Activated B cell treated with CpG ODN at 0.5 μM for 24 hours (primary cell): ENCODE measurements at places on chromosomes 5 and 9. TPM values are rescaled to one million over a fixed set of nuclear protein-coding genes. Genes with fewer than 3 reads are reported as not detected.

Gene TMC1
- total RNA-seq, result not detected in 2 replicates

- peaks cover 9% of the 10 kb centered on the region for H3K27me3 ChIP-seq
- no peaks in the 10 kb centered on the region for H3K36me3 ChIP-seq
- no peak for DNase-seq
- no peak overlapping the region for H3K27ac ChIP-seq
- no peak overlapping the region for H3K4me3 ChIP-seq
Observed at GRCh38 chr5:94810281-94810680, 191.8 kb downstream of the SLF1 start.

DNA sequence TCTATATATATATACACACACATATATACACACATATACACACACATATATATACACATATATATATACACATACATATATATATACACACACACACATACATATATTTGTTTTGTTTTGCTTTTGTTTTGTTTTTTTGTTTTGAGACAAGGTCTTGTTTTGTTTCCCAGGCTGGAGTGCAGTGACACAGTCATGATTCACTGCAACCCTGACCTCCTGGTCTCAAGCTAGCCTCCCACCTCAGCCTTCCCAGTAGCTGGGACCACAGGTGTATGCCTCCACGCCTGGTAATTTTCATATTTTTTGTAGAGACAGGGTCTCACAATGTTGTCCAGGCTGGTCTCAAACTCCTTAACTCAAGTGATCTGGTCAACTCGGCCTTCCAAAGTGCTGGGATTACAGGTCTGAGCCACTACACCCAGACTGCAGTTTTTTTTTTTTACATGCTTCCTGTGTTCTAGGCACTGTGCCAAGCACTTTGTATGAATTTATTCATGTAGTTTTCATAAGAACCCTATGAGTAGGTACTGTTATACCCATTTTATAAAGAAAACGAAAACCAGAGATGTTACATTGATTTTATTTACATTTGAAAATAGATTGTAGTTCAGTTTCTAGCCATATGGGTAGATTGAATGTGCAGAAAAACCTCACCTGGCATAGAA is 120.7 kb downstream of the PBX3 start:
- H3K27me3 ChIP-seq, result no peaks in the 10 kb centered on the region
- DNase-seq, result no peak
- peaks cover 5% of the 10 kb centered on the region for H3K4me1 ChIP-seq
- no peak overlapping the region for H3K4me3 ChIP-seq

GRCh38 chr5:72167257-72167656 is 60.0 kb downstream of the MAP1B start:
- H3K36me3 ChIP-seq, result no peaks in the 10 kb centered on the region
- peaks cover 4% of the 10 kb centered on the region for H3K4me1 ChIP-seq
- H3K4me3 ChIP-seq, result no peak overlapping the region
- H3K27ac ChIP-seq, result no peak overlapping the region

Gene HAND1
- not detected in 2 replicates for total RNA-seq

- no peak for DNase-seq
- no peaks in the 10 kb centered on the region for H3K4me1 ChIP-seq
- no peak overlapping the region for H3K4me3 ChIP-seq
- H3K27me3 ChIP-seq, result no peaks in the 10 kb centered on the region
- H3K36me3 ChIP-seq, result no peaks in the 10 kb centered on the region
- no peak overlapping the region for H3K27ac ChIP-seq
Observed at GRCh38 chr5:170225326-170226128, 7.3 kb upstream of the C5orf58 start.

GRCh38 chr5:9347541-9348295 is 198.2 kb downstream of the SEMA5A start:
- H3K4me1 ChIP-seq, result no peaks in the 10 kb centered on the region
- H3K27me3 ChIP-seq, result no peaks in the 10 kb centered on the region
- no peak overlapping the region for H3K4me3 ChIP-seq
- no peak overlapping the region for H3K27ac ChIP-seq
- DNase-seq, result no peak

DNA sequence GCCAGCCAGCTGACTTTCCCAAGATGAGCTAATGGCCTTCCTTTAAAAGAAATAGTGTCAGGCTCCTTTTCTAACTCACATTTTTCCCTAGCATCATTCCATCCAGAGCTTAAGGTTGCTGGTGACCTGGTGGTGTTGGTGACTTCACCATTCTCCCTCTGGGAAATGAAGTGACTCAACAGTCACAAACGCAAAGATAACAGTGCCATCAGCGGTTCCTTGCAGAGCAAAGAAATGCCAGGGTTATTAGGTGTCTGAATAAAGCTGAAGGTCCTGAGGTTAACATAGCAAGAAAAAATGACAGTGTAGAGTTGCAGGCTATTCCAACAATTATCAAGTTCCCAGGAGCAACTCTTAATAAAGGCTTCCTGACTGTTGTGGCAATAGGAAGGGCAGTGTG is 111.8 kb upstream of the SLC44A1 start:
- H3K36me3 ChIP-seq, result no peaks in the 10 kb centered on the region
- no peak overlapping the region for H3K4me3 ChIP-seq
- H3K4me1 ChIP-seq, result peaks cover 15% of the 10 kb centered on the region
- H3K27ac ChIP-seq, result no peak overlapping the region
- no peak for DNase-seq

Gene TSSK1B
- not detected in 2 replicates for total RNA-seq

GRCh38 chr9:106707738-106708474 is 155.1 kb upstream of the ZNF462 start:
- H3K4me3 ChIP-seq, result no peak overlapping the region
- no peaks in the 10 kb centered on the region for H3K36me3 ChIP-seq
- H3K4me1 ChIP-seq, result no peaks in the 10 kb centered on the region
- no peaks in the 10 kb centered on the region for H3K27me3 ChIP-seq
- no peak overlapping the region for H3K27ac ChIP-seq

DNA sequence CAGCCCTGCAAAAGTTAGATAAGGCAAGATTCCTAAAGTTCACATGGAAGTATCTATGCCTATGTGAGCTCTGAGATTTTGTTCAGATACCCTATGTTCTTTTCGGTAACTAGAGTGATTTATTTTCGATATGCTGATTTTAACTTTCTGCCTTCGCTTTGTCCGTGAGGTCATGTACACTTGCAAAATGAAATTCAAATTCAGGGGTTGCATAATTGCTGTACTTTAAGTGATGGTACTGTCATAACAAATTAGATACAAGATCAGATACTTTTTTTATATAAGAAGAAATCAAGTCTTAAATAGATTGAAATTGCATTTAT is 350 bp upstream of the ECPAS start:
- H3K27me3 ChIP-seq, result peaks cover 4% of the 10 kb centered on the region
- peak overlapping the region; percentile 86 for H3K27ac ChIP-seq
- DNase-seq, result no peak
- H3K36me3 ChIP-seq, result peaks cover 2% of the 10 kb centered on the region
- peak overlapping the region; percentile 88 for H3K4me3 ChIP-seq

DNA sequence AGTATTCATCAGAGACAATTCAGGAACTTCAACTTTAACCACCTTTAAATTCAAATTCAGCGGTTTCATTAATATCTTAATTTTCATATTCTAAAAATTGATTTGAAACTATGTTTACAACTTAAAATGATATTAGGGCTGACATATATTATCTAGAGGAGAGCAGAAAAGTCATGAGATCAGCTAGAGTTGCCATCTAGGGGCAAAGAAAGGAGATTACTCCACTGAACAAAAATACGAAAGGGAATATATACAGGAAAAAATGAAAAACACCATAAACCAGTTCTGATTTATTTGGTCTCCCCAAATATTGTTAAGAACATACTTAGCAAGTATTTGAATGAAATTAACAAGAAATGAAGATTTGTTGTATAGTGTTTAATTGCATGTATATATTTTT is 946.3 kb downstream of the DTWD2 start:
- no peak overlapping the region for H3K27ac ChIP-seq
- H3K4me3 ChIP-seq, result no peak overlapping the region
- H3K36me3 ChIP-seq, result no peaks in the 10 kb centered on the region
- DNase-seq, result no peak
- no peaks in the 10 kb centered on the region for H3K27me3 ChIP-seq

- H3K27ac ChIP-seq, result no peak overlapping the region
- peaks cover 92% of the 10 kb centered on the region for H3K36me3 ChIP-seq
- DNase-seq, result no peak
- no peak overlapping the region for H3K4me3 ChIP-seq
- peaks cover 9% of the 10 kb centered on the region for H3K4me1 ChIP-seq
- H3K27me3 ChIP-seq, result no peaks in the 10 kb centered on the region
Observed at GRCh38 chr9:347667-348292, 133.1 kb downstream of the DOCK8 start.

GRCh38 chr9:125812403-125812802 is 65.2 kb downstream of the PBX3 start:
- H3K36me3 ChIP-seq, result peaks cover 2% of the 10 kb centered on the region
- DNase-seq, result no peak
- H3K27me3 ChIP-seq, result no peaks in the 10 kb centered on the region
- H3K4me3 ChIP-seq, result no peak overlapping the region

GRCh38 chr5:130605234-130605633 is 559.8 kb downstream of the HINT1 start:
- DNase-seq, result no peak
- H3K4me1 ChIP-seq, result no peaks in the 10 kb centered on the region
- H3K27ac ChIP-seq, result no peak overlapping the region

Gene PALM2AKAP2
- total RNA-seq, result not detected in 2 replicates

GRCh38 chr9:73143711-73144328 is 7.8 kb upstream of the ANXA1 start:
- H3K27me3 ChIP-seq, result no peaks in the 10 kb centered on the region
- H3K4me3 ChIP-seq, result no peak overlapping the region
- no peak for DNase-seq
- no peaks in the 10 kb centered on the region for H3K36me3 ChIP-seq
- H3K27ac ChIP-seq, result no peak overlapping the region

DNA sequence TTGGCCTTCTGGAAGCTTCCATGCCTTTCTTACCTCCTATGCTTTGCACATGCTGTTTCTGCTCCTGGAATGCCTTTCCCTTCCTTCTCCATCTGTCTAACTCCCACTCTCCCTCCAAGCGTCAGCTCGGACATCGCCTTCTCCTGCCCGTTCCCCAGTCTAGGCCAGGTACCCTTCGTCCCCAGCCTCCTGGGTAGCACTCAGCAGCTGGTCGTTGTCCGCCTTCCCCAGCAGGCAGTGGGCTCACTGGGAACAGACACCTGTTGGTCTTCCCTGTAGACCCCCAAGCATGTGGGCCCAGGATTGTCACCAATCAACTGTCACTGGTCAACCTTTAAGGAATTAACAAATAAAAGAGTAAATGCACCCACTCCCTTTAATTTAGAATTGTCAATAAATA is 202.2 kb downstream of the RGS3 start:
- DNase-seq, result no peak
- no peak overlapping the region for H3K27ac ChIP-seq
- peaks cover 4% of the 10 kb centered on the region for H3K27me3 ChIP-seq
- H3K36me3 ChIP-seq, result no peaks in the 10 kb centered on the region
- H3K4me3 ChIP-seq, result no peak overlapping the region

- no peaks in the 10 kb centered on the region for H3K27me3 ChIP-seq
- H3K4me1 ChIP-seq, result peaks cover 48% of the 10 kb centered on the region
- peak overlapping the region; percentile 87 for H3K27ac ChIP-seq
- peak overlapping the region; percentile 94 for H3K4me3 ChIP-seq
- peaks cover 26% of the 10 kb centered on the region for H3K36me3 ChIP-seq
Observed at GRCh38 chr9:6007058-6007769, 8.2 kb downstream of the RANBP6 start.

- no peaks in the 10 kb centered on the region for H3K36me3 ChIP-seq
- H3K27me3 ChIP-seq, result no peaks in the 10 kb centered on the region
- H3K4me1 ChIP-seq, result no peaks in the 10 kb centered on the region
- H3K27ac ChIP-seq, result no peak overlapping the region
- no peak overlapping the region for H3K4me3 ChIP-seq
Observed at GRCh38 chr5:53515988-53516387, 35.6 kb downstream of the FST start.

- H3K4me3 ChIP-seq, result peak overlapping the region; percentile 9
- no peaks in the 10 kb centered on the region for H3K27me3 ChIP-seq
- no peak for DNase-seq
- peaks cover 17% of the 10 kb centered on the region for H3K36me3 ChIP-seq
Observed at GRCh38 chr9:2021731-2022130, 6.6 kb downstream of the SMARCA2 start.

DNA sequence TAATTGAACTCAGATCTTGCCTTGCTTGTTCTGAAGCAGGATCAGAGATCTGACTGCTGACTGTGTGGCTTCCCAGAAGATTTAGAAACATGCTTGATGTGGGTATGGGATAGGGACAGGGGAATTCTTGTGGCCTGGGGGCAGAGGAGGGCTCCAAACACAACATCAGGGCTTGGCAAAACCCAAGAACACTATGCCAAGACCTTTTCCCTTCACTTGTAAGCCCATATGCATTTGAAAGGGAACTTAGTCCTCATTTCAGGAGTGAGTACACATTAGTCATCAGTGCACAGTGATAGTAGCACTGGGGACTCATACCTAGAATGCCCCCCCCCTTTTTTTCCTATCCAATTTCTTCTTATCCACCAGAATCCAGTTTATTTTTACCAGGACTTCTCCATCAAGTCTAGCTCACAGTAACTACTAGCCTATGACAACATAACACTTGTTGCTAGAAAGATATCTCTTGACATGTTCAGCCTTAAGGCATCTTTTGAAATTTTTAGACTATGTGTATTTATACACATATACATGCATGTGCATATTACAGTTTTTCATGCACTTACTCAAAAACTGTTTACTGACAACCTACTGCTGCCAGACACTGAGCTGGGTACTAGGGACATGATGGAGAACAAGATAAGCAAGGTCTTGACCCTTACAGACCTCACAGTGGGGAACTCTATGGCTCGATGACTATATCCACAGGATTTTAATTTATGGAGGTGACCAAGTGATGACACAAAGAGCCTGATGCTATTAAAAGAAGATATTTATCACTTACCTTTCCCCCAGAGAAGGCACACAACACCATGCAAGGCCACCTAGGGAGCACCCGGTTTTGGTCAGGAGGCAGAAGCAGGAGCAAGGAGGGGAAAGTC is 158.3 kb upstream of the MAP3K1 start:
- H3K27me3 ChIP-seq, result no peaks in the 10 kb centered on the region
- no peak overlapping the region for H3K4me3 ChIP-seq
- H3K27ac ChIP-seq, result no peak overlapping the region
- no peaks in the 10 kb centered on the region for H3K36me3 ChIP-seq

Gene PRR16
- 0.15 and 0.29 TPM in 2 replicates for total RNA-seq

GRCh38 chr9:131885144-131885609 is 145.3 kb upstream of the RAPGEF1 start:
- no peaks in the 10 kb centered on the region for H3K27me3 ChIP-seq
- no peak for DNase-seq
- H3K27ac ChIP-seq, result no peak overlapping the region
- peaks cover 26% of the 10 kb centered on the region for H3K36me3 ChIP-seq

Gene KIAA1958
- 5.8 and 7.4 TPM in 2 replicates for total RNA-seq

DNA sequence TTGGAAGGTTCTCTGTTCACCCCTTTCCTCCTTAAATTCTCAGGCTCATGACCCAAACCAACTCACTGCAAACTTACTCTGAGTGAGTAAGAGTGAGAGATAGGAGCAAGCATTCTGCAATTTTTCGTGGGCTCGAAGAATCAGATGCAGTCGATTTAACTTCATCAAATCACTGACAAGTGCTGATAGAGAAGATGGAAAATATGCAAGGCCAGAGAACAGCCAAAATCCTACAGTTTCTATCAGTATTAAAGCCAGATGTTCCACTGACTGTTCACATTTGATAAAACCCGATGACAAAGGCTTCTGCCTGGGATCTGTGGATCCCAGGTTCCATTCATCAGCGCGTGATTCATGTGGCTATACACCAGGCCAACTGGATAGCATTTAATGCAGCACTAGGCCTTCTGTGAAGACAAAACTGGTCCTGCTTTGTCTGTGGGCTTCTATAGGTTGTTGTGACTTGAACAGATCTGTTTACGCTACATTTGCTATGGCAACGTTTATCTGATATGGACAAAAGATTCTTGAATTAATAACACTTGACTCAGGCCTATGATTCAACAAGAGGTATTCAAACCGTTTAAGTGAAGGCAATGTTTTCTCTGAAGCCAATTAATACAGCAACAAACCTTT is 251.2 kb downstream of the NFIB start:
- no peaks in the 10 kb centered on the region for H3K27me3 ChIP-seq
- H3K27ac ChIP-seq, result no peak overlapping the region
- DNase-seq, result no peak
- H3K4me1 ChIP-seq, result no peaks in the 10 kb centered on the region
- no peaks in the 10 kb centered on the region for H3K36me3 ChIP-seq
